ENCODE measurements at places on chromosomes 2 and 18. TPM values are rescaled to one million over a fixed set of nuclear protein-coding genes. Genes with fewer than 3 reads are reported as not detected.

GRCh38 chr18:38262661-38263060 is 697.1 kb upstream of the CELF4 start:
- H3K27ac ChIP-seq: no peak overlapping the region
- no peak overlapping the region for H3K4me3 ChIP-seq
- no peaks in the 10 kb centered on the region for H3K27me3 ChIP-seq
- H3K36me3 ChIP-seq: no peaks in the 10 kb centered on the region
- DNase-seq: no peak

DNA sequence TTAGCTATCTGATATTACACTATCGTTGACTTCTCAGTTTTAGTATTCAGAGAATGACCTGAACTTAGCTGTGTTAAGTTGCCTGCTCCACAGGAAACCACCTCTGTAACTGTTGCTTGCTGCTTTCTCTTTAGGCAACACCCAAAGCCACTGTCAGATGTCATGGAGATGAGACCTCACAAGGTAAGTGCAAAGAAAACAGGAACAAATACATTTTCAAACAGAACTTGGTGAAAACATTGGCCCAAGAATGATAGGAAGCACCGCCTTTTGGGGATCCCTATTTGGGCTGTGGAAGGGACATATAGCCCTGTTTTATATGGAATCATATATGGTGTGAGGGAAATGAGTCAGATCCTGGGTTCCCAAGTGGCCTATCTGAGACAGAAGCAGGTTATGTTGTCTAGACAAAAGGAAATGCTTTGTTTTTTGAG is 143.4 kb downstream of the UBE2E3 start:
- peak overlapping the region; percentile 58 for H3K4me3 ChIP-seq
- H3K27me3 ChIP-seq: no peaks in the 10 kb centered on the region
- H3K27ac ChIP-seq: peak overlapping the region; percentile 85
- peak; percentile 61 for DNase-seq
- peaks cover 5% of the 10 kb centered on the region for H3K36me3 ChIP-seq

GRCh38 chr2:67083951-67084350 is 313.2 kb upstream of the ETAA1 start:
- no peaks in the 10 kb centered on the region for H3K36me3 ChIP-seq
- H3K27me3 ChIP-seq: no peaks in the 10 kb centered on the region
- no peak for DNase-seq
- H3K4me3 ChIP-seq: no peak overlapping the region
- no peak overlapping the region for H3K27ac ChIP-seq

The ZSWIM2 gene
- not detected for total RNA-seq

The HDAC4 gene
- total RNA-seq: 25.4 TPM

DNA sequence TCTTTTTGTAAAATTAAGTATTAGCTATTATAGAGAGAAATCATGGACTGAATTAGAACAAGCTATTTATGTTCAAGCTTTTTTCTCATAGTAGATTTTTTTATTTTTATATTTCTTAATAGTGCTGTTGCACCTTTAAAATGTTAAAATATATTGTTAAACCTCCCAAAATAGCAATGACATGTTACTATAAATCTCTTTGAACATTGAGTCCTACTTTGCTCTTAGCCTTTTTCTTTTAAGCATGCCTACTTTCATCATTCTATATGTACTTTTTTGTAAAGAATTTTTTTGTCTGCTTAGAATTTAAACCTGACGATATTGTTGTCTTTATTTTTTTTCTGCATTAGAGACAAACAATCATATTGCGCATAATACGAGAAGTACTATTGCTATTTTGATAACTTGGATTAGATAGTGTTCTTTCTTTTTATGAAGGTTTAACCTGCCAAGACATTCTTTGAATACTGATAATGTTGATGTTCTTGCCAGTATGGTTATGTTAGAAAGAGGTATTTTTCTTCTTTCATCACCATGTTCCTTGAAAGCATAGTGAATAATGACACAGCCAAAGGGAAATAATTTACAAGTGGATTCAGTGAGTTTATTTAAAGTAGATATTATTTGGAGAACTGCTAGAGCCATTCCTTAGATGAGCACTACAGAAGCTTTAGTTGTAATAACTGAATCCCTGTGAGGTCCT is 40.6 kb downstream of the PMS1 start:
- H3K36me3 ChIP-seq: peaks cover 25% of the 10 kb centered on the region
- peaks cover 4% of the 10 kb centered on the region for H3K4me1 ChIP-seq
- DNase-seq: no peak
- no peak overlapping the region for H3K4me3 ChIP-seq
- no peak overlapping the region for H3K27ac ChIP-seq
- H3K27me3 ChIP-seq: no peaks in the 10 kb centered on the region

DNA sequence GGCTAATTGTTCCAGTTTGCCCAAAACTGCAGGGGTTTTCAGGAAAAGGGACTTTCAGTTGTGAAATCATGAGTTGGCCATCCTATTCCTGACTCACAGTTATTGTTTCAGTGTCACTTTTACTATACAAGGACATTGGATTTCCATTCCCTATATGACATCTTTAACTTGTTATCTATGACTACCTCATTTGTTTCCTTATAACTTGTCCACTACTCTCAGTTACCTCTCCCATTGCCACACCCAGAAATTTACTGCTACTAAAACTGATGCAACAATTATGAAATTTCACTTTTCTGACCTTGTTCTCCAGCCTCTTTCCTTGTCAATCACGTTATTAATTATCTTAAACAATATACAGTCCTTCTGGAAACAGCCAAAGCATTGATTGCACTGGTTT is 116.5 kb upstream of the ZNF804A start:
- no peaks in the 10 kb centered on the region for H3K36me3 ChIP-seq
- H3K27me3 ChIP-seq: no peaks in the 10 kb centered on the region
- DNase-seq: no peak
- no peak overlapping the region for H3K4me3 ChIP-seq
- H3K4me1 ChIP-seq: no peaks in the 10 kb centered on the region

DNA sequence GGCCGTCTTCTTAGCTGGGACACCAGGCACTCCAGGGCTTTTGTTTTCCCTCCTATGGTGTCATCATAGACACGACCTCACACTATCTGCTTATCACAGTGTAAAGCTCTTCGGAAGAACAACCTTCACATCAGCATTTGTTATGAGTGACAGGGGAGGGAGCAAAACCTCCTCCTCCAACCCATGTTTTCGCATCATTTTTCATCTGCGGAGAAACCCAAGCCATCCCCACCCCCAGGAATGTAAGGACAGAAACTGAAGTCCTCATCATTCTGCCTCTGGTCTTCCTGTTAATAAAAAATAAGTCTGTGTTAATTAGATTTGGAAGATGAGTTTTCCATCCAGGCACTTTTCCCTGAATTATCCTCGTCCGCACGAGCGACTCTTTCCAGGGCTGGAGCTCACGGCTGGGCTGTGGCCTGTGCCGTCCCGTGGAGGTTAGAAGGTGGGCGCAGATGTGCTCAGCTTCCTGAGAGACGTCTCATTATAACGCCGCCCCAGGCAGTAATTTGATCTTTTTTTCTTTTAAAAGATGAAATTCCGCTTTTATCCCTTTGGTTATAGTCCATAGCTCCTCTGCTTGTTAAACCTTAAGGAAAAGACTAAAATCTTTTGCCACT is 101.6 kb upstream of the TMEM18 start:
- peaks cover 2% of the 10 kb centered on the region for H3K27me3 ChIP-seq
- DNase-seq: no peak
- H3K27ac ChIP-seq: no peak overlapping the region
- H3K36me3 ChIP-seq: no peaks in the 10 kb centered on the region
- H3K4me1 ChIP-seq: no peaks in the 10 kb centered on the region

GRCh38 chr18:26780520-26781325 is 84.8 kb downstream of the AQP4 start:
- no peaks in the 10 kb centered on the region for H3K4me1 ChIP-seq
- no peak for DNase-seq
- no peak overlapping the region for H3K4me3 ChIP-seq
- H3K27ac ChIP-seq: no peak overlapping the region
- no peaks in the 10 kb centered on the region for H3K27me3 ChIP-seq
- no peaks in the 10 kb centered on the region for H3K36me3 ChIP-seq

The KCNIP3 gene
- not detected for total RNA-seq

DNA sequence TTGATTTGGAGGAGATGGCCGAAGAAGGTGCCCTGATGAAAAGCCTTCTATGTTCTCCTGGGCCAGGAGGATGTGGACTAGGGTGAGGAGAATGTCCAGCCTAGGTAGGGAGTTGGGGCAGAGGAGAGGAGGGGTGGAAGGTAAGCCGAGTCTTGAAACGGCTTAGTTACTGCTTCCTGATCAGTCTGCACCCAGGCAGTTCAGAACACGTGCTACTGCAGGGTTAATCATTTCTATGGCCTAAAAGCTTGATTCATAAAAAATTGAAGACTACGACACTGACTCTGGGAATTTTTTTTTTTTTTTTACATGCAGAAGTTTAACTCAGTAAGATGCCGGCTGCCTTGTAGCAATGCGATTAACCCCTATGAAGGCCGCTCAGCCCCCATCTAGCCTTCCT is 125.3 kb downstream of the TMEM163 start:
- peaks cover 5% of the 10 kb centered on the region for H3K27me3 ChIP-seq
- H3K4me3 ChIP-seq: no peak overlapping the region
- DNase-seq: no peak

All from activated CD4-positive, alpha-beta T cell treated with anti-CD3 and anti-CD28 coated beads for 36 hours (primary cell).